Ascending aorta (tissue), 2 donors: ENCODE measurements at places on chromosomes 6 and 20. TPM values are rescaled to one million over a fixed set of nuclear protein-coding genes. Genes with fewer than 3 reads are reported as not detected.

The C4A gene
- 147 TPM for total RNA-seq

The UBE2C gene
- total RNA-seq = not detected

The TMEM14C gene
- 79.6 TPM for total RNA-seq

The FAM83B gene
- not detected for total RNA-seq

The NRM gene
- 25.1 TPM for total RNA-seq

The ZNF391 gene
- total RNA-seq = 0.75 TPM

The RNF182 gene
- total RNA-seq = 3.0 TPM

DNA sequence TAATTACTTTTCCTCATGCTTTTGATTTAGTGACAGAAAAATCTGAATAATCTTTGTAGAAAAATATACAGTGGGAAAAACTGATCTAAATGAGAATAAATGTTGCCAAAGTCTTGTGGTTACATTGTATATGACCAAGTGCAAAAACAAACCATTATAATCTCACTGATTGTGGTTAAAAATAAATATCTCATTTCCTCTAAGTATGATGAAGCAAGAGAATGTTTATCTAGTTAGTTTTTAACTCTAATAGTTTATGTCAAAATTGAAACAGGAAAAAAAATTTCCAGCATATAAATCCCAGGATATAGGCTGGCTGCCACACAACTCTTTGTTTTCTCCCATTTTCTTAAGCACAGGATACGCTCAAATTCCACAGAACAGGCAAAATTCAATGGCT lies 392.7 kb upstream of the ID4 start:
- DNase-seq = no peak

DNA sequence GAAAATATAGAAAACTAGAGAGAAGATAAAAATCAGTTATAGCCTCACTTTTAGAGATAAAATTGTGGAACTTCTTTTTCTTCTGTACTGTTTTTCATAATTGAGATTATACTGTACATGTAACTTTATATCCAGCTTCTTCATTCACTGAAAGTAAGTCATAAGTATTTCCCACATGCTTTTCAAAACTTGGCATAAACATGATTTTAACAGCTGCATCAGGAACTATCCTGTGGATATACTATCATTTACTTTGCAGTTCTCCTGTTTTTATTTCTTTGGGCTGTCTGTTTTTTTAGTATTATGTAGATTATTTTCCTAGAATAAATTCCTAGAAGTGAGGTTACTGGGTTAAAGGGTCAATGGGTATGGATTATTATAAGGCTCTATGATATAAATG lies 14.8 kb downstream of the DSTN start:
- no peak for DNase-seq

- DNase-seq = no peak
These were observed 2.1 kb upstream of the ARFGEF2 start for GRCh38 chr20:48919336-48919881.

- DNase-seq = no peak
These were observed 107.5 kb downstream of the ERMARD start for GRCh38 chr6:169858935-169859351.

- no peak for DNase-seq
These were observed 494.7 kb upstream of the MAP3K7 start for GRCh38 chr6:91081452-91082067.

- no peak for DNase-seq
These were observed 14.5 kb downstream of the REV3L start for GRCh38 chr6:111468329-111469012.

- no peak for DNase-seq
These were observed 12.7 kb upstream of the DSN1 start for GRCh38 chr20:36786246-36786645.

DNA sequence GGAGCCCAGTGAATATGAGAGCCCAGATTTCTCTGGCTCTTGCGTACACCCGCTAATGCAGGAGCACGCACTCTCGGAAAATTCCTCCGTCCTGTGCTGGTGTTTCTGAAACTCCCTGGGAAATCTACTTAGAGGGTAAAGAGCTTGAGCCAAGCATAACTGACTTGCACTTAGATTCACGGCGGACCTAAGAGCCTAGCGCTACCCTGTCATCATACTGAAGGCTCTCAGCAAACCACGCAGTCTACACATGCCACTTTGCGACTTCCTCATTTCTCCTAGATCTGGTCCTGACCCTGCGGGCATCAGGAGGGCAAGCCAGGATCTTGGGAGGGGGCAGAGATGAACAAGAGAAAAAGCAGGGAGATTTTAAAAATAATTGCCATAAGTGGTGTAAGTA lies 324.7 kb downstream of the CD83 start:
- DNase-seq = no peak

- peak; percentile 93 for DNase-seq
These were observed at the start of gene ENPP1 for GRCh38 chr6:131807644-131808459. Gene ENPP1, plus strand, starts transcription at chr6:131808020. Its CDS starts 16 bp downstream, at chr6:131808036.

DNA sequence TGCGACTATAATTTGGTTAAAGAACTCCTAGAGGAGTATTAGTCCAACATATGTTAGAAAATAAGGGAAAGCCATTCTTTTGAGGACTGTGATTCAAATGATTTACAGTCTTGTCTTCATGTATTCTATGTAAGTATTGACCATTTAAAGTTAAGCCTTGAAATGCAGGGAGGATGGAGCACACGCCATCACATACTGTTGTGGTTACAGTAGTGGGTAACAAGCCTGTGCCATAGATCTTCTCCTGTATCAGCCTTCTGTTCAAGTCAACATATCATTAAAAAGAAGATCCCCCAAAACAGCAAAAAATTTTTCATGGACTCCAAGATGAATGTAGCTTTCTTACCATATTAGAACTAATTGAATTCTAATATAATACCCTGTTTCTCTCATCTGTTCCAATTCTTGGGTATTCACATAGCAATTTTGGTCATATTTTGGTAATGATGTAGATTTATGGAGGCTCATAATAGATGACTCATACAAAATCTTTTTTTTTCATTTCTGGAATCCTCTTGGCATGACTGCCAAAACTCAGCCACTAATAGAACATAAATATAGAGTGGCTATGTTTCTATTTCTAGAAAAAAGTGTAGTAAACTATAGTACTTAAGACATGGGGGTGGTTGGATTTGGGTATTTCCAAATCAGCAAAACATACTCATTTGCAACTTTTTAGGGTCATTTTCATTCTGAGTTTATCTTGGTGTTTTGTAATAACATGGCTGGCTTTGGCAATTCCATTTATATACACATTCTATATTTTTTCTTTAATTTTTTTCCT lies 413.5 kb downstream of the BCKDHB start:
- DNase-seq = no peak
